Stimulated activated CD8-positive, alpha-beta memory T cell treated with anti-CD3 and anti-CD28 coated beads, Interleukin-4, amount 100 ng/mL, for 4 hours (primary cell): ENCODE measurements at places on chromosomes 3 and 15.

DNA sequence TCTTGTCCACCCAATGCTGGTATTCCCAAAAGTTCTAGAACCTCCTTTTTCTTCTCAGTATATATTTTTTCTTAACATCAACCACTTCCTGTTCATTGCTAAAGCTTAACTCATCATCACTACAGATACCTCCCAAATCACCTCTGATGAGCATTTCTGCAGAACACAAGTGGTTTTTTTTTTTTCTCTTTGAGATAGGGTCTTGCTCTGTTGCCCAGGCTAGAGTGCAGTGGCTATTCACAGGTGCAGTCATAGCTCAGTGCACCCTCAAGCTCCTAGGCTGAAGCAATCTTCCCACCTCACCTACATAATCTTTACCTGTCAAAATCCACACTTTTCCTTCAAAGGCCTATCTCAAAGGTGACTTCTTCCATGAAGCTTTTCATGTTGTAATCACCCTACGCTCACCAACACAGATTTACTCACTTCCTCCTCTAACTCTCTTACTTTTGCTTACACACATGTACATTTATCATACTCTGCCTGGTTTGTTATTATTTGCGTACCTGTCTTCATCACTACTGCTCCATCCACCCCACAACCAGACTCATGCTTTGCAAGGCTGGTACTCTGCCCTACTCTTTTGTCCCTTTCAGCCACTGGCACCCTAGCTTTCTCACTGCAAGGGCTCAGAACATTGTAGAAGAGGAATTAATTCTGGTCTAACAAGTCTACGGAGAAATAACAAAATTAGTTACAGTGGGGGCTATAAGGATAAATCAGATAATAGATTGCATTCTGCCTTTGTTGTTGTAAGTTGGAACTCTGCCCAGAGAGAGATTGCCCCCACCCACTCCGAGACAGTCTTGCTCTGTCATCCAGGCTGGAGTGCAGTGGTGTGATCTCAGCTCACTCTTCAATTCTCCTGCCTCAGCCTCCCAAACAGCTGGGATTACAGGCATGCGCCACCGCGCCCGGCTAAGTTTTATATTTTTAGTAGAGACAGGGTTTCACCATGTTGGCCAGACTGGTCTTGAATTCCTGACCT, 27.5 kb downstream of the HERC1 start:
- no peak for DNase-seq

DNA sequence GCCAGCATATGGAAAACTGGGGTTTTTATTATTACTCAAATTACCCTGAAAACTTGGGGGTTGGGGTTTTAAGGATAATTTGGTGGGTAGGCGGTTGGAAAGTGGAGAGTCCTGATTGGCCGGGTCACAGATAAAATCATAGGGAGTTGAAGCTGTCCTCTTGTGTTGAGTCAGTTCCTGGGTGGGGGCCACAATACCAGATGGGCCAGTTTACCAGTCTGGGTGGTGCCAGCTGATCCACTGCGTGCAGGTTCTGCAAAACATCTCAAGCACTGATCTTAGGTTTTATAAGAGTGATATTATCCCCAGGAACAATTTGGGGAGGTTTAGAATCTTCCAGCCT, 4.9 kb upstream of the ZNF662 start:
- DNase-seq = no peak

- DNase-seq = no peak
Measured at GRCh38 chr3:74693696-74694393, 79.4 kb upstream of the CNTN3 start.

- peak; percentile 65 for DNase-seq
Measured at GRCh38 chr3:16511681-16512434, 1.6 kb downstream of the RFTN1 start.

- DNase-seq = no peak
Measured at GRCh38 chr3:58347984-58348383, 15.3 kb downstream of the PXK start.

DNA sequence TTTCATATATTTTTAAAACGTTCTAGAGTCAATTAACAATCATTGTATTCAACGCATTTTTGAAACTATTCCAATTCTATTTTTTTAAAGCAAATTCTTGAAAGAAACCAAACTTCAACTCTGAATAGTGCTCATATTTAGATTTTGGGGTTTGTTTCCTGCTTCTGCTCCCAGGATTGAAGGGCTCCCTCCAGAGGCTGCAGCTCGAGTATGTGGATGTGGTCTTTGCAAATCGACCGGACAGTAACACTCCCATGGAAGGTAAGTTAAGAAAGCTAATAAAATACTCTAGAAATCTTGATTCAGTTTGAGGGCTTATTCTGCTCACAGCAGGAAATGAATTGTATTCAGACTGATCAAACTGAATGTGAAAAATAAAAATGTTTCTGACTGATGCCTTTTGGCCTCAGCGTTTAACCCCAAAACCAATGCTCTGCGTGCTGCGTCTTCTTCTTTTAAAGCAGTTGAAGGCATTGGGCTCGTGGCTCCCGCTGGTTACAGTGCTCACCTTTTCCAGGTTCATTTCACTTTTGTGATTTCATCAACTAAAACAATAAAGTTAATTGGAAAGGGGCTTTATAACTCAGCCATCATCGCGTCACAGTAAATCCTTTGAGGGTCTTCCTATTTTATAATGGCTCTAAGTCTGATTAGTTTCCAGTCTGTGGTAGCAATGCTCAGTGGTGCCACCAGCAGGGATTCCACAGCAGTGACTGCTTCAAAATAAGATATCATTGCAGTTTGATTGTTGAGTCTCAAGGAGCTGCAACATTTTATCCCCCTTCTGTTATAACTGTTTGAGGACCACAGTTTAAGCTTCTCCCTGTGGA, 80.1 kb downstream of the SSR3 start:
- DNase-seq = no peak

DNA sequence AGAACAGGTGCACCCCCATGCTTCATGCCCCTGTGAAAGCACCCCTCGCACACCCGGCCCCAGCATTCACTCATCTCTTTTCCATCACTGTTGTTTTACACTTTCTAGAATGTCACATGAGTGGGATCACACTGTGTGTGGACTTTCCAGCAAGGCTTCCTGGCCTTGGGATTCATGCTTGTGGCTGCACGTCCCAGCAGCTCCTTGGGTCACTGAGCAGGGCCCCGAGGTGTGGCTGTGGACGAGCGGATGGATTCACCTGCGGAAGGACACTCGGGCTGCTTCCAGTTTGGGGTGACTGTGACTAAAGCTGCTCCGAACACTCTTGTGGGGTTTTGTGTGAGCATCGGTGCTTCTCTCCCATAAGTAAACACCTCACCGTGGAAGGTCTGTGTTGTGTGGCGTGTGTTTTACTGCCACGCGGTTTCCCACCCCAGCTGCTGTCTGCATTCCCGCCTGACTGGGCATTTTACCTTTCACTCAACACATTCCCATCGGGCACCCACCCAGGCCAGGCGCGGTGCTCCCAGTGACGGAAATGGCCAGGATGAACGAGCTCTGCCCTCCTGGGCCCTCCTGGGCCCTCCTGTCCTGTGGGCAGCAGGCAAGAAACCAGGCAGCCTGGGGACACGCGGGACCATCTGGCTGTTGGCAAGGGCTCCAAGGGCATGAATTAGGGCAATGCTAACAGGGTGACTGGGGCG, 41.4 kb downstream of the DNAJB8 start:
- no peak for DNase-seq

- no peak for DNase-seq
Measured at GRCh38 chr15:101374326-101374725, 79.3 kb upstream of the SNRPA1 start.

DNA sequence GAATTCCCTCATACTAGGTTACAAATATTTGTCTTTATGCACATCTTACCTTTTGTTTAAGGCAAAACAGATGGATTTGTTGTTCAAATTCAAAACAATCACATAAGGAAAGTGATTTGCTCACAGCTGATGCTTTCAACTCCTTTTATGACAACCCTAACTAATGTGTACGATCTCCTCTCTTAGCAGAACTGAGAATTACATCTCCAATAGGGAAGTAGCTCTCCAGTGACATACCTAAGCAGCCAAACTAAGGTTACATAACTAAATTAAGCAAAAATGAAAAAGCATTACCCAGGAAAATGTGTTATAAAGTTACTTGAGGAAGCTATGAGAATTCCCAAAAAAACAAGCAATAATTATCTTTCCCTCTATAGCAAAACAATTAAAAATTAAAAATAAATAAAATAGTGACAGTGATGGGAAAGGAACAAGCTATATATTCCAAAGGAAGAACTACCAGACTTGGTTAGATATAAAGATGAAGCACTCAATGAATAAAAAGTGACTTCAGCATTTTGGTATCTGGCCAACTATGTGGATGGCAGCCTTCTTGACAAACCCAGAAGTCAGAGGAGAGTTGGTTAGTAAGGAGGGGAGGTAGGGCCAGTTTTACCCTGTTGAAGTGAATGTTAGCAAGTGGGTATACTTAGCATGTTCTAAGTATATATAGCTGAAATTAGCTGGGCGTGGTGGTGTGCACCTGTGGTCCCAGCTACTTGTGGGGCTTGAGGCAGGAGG, 32.4 kb downstream of the PEAK1 start:
- DNase-seq = no peak

- no peak for DNase-seq
Measured at GRCh38 chr3:180680097-180680430, 775 bp upstream of the CCDC39 start.

GRCh38 chr15:91849749-91850161, 3.8 kb upstream of the SLCO3A1 start:
- DNase-seq = no peak

DNA sequence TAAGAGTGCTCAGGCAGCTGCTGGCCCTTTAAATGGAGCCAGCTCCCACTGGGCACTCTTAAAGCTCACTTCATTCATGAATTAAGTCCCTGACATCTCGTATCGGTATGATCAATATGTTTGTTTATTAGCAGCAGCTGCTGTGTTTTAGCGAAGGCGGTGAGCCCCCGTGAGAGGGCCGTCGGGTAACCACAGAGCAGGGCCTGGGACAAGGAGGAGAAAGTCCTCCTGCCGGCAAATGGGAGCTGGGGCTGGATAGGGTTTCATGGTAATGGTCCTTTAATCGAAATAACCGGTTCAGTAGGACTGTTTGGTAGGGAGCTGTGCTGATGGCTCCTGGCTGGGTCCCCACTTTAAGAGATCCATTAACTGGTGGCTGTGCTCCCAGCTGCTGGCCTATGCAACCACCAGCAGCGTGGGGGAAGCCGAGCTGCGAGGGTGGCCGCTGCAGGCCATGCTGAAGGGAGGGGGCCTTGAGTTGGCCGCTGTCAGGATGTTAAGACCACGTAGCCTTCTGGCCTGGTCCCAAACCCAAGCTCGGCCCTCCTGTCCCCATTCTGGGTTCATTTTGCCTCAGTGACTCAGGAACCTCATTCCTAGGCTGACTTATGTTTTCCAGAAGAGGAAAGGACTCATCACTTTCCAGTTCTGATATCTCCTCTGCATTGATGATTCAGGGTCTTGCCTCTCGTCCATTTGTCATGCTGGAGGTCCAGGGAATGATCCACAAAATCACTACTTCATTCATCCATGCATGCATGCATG, 67.6 kb upstream of the NTRK3 start:
- no peak for DNase-seq

- DNase-seq = no peak
Measured at GRCh38 chr3:150567328-150567727, 20.7 kb downstream of the EIF2A start.

DNA sequence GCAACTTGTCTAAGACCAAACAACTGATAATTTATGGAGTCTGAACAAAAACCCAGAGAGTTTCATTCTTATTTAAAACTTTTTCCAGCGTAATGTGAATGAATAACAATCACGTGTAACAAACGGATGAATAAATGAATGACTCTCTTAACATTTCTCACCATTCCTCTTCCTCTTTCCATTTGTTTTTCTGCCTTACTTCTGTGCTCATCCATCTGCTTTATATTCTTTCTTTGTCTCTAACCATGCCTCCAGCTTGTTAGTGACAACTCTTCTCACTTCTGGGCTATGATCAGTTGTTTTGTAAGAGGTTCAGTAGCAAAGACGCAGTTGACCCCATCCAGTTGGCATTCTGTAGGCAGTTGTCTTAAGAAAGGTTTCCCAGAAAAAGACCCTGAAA, 133.7 kb upstream of the MB21D2 start:
- DNase-seq = no peak
